ENCODE measurements at places on chromosomes 1 and 21. TPM values are rescaled to one million over a fixed set of nuclear protein-coding genes. Genes with fewer than 3 reads are reported as not detected.
A peak's percentile ranks its signal among the peaks of the same experiment; 100 is the strongest.

DNA sequence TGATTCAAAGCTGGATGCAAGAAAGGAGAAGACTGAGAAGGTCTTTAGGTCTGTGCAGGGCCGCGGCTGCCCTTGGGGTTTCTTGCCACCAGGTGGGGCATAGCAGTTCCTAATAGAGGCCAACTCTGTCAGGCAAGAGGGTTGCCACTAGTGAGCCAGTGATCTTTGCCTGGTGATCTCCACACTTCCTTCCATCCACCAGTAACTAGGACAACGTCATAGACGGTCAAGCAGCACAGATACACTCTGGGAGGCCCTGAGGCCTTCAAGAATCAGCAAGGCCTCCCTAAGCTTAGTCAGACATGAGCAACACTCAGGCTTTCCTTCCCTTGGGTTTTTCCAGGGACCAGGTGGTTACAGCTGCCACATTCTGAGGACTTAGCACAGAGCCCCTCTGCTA lies 32.9 kb upstream of the ATP2B4 start:
- no peak for DNase-seq

- DNase-seq = no peak
These were observed 5.7 kb downstream of the DDAH1 start for GRCh38 chr1:85459290-85459689.

Gene HES4
- 3.9 TPM for total RNA-seq

DNA sequence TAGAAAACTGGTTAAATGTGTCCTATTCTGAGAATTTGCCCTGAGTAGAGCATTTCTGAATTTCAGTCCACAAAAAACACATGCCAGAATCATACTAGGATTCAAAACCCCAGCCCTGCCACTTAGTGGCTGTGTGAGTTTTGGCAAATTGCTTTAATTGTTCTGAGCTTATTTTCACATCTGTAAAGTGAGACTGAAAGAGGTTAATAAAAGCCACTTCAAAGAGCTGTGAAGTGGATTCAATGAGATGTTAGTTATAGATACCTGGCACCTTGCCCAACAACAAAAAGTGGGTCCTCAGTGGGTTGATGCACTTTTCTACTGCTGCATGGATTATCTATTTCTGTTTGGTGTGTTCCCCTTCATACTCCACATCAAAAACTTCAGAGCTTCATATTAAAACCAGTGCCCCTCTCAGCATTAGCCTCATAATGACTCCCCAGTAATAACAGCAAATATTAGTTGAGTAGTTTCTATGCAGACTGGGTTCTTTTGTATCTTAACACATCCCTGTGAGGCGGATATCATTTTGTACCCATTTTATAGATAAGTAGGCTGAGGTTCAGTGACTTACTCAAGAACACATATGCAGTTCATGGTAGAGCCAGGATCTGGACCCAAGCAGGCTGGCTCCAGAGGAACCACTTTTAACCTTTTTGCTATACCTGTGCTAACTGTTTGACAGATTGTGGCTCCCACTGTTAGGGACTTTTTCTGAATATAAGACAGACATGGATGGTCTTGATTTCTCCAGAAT lies 14.2 kb upstream of the ADORA3 start:
- DNase-seq = no peak

DNA sequence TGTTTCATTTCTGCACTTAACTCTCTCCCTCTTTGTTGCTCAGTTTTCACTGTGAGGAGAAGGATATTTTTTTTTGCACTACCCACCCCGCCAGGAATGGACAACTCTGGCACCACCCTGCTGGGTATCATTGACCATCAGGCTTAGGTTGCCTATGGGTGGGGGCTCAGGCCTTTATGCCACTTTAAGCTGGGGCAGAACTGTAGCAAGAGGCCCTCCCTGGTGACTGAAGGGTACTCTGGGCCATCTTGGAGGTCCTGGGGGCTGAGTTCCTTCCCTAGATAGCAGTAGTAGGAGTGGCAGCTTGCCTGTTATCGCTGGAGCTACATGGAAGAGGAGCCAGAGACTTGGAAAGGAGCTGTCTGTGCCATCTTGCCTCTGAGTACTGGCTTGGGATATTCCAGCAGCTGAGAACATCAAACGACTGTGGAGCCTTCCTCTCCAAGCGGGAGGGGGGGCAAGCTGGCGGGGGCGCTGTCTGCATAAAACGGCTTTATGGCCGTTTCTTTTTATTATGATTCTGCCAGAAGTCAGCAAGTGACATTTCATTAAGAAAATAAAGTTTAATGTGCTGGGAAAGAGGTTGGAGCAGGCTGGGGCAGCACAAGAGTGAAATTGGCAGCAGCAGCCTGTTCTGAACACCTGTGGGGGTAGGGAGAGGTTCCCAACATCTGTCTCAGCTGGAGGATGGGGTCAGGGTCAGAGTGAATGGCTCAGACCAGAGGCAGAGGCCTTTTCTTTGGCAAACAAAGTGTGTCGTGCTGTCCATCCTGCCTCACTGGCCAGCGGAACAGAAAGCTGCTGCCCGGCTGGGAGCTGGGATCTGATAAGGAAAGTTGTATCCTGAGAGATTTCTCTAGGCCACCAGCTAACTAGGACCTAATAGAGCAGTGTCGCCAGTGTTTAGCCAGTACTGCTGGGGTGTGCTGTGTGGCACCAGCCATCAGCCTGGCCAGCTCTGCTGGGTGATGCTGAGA lies 32.9 kb downstream of the TMEM53 start:
- no peak for DNase-seq

GRCh38 chr1:221698579-221699349 lies 43.1 kb downstream of the DUSP10 start:
- DNase-seq = no peak

GRCh38 chr1:171801487-171801891 lies 20.0 kb downstream of the METTL13 start:
- DNase-seq = no peak

DNA sequence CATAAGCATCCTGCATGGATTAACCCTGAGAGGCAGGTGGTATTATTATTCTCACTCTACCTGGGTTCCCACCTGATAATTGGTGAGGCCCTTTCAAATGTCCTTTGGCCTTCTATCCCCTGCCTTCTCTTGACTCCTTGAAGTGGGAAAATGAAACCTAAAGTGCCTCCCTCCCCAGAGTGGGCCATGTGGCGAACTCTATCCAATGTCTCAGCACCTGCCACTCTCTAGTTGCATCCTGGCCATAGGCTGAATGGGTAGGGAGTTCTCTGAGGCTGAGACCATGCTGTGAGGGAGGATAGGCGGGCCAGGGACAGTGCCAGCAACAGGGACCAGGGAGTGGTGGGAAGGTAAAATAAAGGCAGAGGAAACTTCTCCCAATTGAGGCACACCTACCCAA lies 35.3 kb downstream of the ELF3 start:
- no peak for DNase-seq

DNA sequence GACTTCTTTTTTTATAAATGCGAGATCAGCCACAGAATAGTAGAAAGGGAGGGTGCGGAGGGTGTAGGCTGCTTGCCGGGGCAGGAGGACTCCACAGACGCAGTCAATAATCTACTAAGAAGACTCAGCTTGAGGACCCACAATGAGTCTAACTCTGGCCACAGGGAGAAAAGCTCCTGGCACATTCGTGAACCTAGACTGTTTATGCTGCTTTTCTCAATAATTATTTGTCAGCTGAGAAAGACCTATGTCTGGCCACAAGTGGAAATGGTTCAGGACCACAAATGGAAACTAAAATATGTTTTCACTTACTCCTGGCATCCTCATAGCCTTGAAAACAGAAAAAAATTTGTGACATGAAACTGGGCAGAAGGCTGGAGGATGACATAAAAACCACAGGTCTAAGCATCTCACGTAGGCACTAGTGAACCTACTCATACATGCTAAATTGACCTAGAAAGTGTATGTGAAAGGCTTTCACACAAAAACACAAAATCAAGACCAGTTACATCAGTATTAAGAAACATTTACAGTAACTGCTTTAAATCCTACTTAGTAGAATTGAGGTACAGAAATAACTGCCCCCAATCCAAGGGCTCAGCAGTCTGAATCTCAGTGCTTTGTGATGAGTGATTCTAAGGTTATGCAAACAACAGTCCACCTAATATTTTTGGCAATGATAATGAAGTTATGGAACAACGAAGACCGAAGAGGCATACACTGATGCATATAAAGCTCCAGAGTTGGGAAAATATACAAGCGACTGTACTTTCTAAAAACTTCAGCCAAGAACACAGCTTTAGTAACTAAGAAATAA lies 159.5 kb downstream of the SLC45A1 start:
- DNase-seq = no peak

Gene AMY1B
- total RNA-seq = not detected

DNA sequence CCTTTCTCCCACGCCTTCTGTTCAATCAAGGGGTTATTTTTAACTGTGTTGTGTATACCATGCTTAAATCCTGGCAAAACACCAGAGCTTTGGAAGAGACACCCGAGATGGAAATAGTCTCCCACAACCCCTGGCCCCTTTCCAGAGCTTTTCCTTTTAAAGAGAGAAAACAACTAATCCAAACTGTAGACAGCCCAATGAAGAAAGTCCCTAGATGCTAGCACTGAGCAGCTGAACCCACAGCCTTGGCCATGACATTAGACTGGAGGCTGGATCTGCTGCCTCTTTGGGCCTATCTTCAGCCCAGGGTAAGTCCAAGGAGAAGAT lies 64.9 kb upstream of the ARTN start:
- DNase-seq = no peak

- peak; percentile 35 for DNase-seq
These were observed 98.5 kb downstream of the TRIM11 start for GRCh38 chr1:228308085-228308601.

DNA sequence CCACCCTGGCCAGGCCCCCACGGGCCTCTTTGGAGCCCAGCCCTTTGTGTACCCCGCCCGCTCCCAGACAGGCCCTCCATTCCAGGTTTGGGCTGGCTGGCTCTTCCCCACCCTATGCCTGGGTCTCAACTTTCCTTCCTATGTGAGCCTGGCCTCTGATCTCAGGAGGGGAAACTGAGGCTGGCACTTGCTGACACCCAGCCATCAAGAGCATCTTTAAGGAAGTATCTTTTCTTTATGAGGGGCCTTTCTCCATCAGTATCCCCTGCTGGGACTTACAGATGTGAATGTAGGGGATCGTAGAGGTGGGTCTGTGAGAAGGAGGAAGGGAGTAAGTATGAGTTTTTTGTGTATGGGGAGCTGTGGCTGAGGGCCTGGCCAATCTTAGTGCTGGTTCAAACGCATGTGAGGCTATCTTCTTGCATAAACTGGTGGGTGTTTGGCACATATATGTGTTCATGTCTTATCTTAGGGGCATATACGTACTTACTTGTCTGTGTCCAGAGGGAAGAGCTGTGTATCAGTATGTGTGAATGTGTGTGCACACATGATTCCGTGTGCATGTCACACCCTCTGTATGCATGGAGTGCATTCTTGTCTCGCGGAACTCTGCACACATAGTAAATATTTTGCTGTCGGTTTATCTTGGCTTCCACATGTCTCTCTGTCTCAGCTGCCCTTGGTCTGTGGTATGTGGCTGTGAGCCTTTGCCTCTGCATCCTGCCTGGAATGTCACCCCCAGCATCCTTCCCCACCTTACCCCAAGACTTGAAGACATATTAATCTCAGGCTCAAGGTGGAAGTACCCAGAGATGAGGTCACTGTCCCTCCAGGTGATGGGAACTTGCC lies 5.4 kb downstream of the NECTIN4 start:
- DNase-seq = no peak
